Neural crest cell (in vitro differentiated cells): ENCODE measurements at places on chromosomes 5 and 9.

DNA sequence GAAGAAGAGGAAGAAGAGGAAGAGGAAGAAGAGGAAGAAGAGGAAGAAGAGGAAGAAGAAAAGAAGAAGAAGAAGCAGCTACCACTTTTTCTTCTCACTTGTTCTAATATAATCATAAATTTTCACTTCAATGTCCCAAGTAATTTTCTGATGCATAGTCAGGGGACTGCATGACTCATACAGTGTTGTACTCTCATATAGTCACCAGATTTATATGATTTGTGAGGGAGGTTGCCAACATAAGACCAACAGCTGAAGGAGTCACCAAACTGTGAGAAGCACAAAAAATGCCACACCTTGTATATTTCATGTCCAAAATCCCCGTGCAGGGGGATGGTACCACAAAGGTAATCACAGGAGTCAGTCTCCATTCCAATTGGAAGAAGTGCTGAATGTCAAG lies 32.7 kb upstream of the DMRTA1 start:
- H3K4me1 ChIP-seq = peaks cover 14% of the 10 kb centered on the region
- H3K27ac ChIP-seq = no peak overlapping the region
- no peaks in the 10 kb centered on the region for H3K36me3 ChIP-seq
- no peak overlapping the region for H3K4me3 ChIP-seq

- peak; percentile 51 for DNase-seq
- no peak within 1 kb of the TSS for H3K27ac ChIP-seq
- H3K4me3 ChIP-seq = peak within 1 kb of the TSS; percentile 88
- H3K27me3 ChIP-seq = peaks cover 87% of the 10 kb centered on the region
- H3K36me3 ChIP-seq = no peaks in the 10 kb centered on the region
Measured at GRCh38 chr9:88991066-88992034, at the start of gene S1PR3. TSS of gene S1PR3 (plus strand) at chr9:88991468. CDS start at chr9:89001201, 9,733 bp downstream.

- no peaks in the 10 kb centered on the region for H3K4me1 ChIP-seq
- H3K4me3 ChIP-seq = no peak overlapping the region
- no peaks in the 10 kb centered on the region for H3K36me3 ChIP-seq
- no peak overlapping the region for H3K27ac ChIP-seq
Measured at GRCh38 chr5:168663276-168664004, 84.3 kb upstream of the PANK3 start.

- H3K4me1 ChIP-seq = peaks cover 5% of the 10 kb centered on the region
- no peaks in the 10 kb centered on the region for H3K36me3 ChIP-seq
- H3K4me3 ChIP-seq = peak overlapping the region; percentile 87
- DNase-seq = peak; percentile 8
- no peak overlapping the region for H3K27ac ChIP-seq
- H3K27me3 ChIP-seq = peaks cover 59% of the 10 kb centered on the region
Measured at GRCh38 chr5:149731332-149731616, 1.2 kb downstream of the PPARGC1B start.

DNA sequence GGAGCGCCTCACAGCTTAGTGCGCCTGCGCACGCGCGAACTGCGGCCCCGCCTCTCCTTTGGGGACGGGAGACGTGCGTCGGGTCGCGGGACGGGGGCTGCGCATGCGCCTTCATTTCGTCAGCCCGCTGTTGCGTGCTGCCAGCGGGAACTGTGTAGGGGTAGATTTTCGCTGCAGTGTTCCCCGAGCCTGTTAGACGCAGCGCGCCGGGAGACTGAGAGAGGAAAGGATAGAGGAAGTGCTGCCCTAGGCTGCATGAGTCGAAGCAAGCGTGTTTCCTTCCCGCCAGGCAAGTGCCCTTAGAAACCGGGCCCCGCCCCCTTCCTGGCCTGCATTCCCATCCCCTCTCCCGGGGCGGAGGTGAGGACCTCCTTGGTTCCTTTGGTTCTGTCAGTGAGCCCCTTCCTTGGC lies 12.3 kb downstream of the ITGA1 start:
- DNase-seq = peak; percentile 91
- peaks cover 43% of the 10 kb centered on the region for H3K4me1 ChIP-seq
- no peaks in the 10 kb centered on the region for H3K27me3 ChIP-seq
- peak overlapping the region; percentile 90 for H3K27ac ChIP-seq
- peaks cover 5% of the 10 kb centered on the region for H3K36me3 ChIP-seq
- peak overlapping the region; percentile 95 for H3K4me3 ChIP-seq

GRCh38 chr5:154228696-154229095 lies 38.2 kb downstream of the GALNT10 start:
- H3K4me3 ChIP-seq = no peak overlapping the region
- H3K27me3 ChIP-seq = no peaks in the 10 kb centered on the region
- peaks cover 28% of the 10 kb centered on the region for H3K4me1 ChIP-seq

DNA sequence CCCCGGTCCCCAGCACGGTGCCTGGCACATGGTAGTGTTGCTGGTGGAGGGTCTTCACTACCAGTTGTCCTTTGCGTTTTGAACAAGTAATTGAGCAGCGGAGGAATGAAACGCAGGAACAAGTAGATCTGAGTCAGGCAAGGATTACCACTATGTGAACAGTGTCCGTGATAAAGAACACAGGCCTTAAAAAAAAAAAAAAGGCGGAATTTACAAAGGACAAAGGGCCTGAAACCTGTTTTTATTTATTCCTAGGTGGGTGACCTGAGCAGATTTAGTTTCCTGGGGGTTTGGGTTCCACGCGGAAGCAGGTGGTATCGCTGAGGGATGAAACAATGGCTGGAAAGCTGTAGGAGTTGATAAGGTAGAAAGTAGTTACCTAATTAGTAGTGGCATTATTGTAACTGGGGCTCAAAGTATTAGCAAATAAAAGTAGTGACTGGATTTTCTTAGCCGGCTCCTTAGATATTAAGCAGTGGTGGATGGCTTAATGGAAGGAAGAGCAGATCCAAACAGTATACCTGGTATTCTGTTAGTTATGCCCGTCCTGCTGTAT lies 1.1 kb downstream of the RUSC2 start:
- peaks cover 30% of the 10 kb centered on the region for H3K4me1 ChIP-seq
- peak overlapping the region; percentile 7 for H3K27ac ChIP-seq
- peaks cover 3% of the 10 kb centered on the region for H3K36me3 ChIP-seq
- H3K27me3 ChIP-seq = peaks cover 6% of the 10 kb centered on the region
- DNase-seq = no peak

- no peaks in the 10 kb centered on the region for H3K36me3 ChIP-seq
- DNase-seq = no peak
- H3K27me3 ChIP-seq = no peaks in the 10 kb centered on the region
Measured at GRCh38 chr9:13502484-13502883, 223.0 kb upstream of the MPDZ start.

- H3K36me3 ChIP-seq = peaks cover 19% of the 10 kb centered on the region
- no peaks in the 10 kb centered on the region for H3K4me1 ChIP-seq
- H3K27ac ChIP-seq = no peak overlapping the region
- no peak overlapping the region for H3K4me3 ChIP-seq
- no peak for DNase-seq
- no peaks in the 10 kb centered on the region for H3K27me3 ChIP-seq
Measured at GRCh38 chr5:37310360-37310759, 60.5 kb downstream of the NUP155 start.

- H3K27ac ChIP-seq = no peak overlapping the region
- DNase-seq = no peak
- H3K27me3 ChIP-seq = no peaks in the 10 kb centered on the region
- H3K36me3 ChIP-seq = peaks cover 26% of the 10 kb centered on the region
- peaks cover 5% of the 10 kb centered on the region for H3K4me1 ChIP-seq
- no peak overlapping the region for H3K4me3 ChIP-seq
Measured at GRCh38 chr5:81700166-81700565, 50.7 kb downstream of the SSBP2 start.

DNA sequence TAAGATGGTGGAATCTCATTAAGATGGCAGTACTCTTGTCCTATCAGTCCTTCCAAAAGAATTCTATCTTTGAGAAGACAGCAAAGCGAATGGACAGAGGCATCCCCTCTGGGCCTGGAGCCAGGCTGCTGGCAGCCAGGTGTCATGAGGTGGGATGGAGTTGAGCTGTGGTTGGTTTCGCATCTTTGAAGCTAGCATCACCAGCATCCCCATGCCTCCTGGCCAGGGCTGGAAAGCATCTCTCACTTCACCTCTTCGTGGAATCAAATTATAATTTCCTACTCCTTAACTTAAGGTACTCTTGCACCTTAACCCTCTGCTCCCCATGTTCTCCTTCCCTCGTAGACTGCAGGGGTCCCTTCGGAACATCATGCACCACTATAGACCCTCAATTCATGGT lies 248.3 kb downstream of the GADD45G start:
- H3K27ac ChIP-seq = no peak overlapping the region
- no peaks in the 10 kb centered on the region for H3K4me1 ChIP-seq
- H3K36me3 ChIP-seq = peaks cover 4% of the 10 kb centered on the region
- no peak overlapping the region for H3K4me3 ChIP-seq

DNA sequence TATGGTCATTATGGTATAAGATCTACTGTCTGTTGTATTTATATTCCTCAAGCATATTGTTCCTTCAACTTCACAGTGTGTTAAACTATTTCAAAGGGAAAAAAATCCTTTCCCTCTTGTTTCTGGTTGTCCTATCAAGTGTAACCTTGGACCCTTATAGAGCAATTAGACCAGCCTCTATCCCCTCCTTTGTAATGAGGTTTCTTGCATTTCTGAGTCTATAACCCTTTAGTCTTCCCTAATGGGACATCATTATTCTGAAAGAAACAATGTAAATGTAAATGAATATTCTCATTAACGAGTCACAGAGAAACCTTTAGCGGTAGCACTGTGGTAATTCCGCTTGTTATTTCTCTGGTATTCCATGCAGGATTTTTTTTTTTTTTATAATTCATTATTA lies 197.3 kb downstream of the CNTLN start:
- no peak overlapping the region for H3K27ac ChIP-seq
- no peaks in the 10 kb centered on the region for H3K27me3 ChIP-seq
- H3K4me3 ChIP-seq = no peak overlapping the region
- no peak for DNase-seq
- peaks cover 3% of the 10 kb centered on the region for H3K36me3 ChIP-seq
- no peaks in the 10 kb centered on the region for H3K4me1 ChIP-seq
